ENCODE measurements at places on chromosomes 2 and 18.

DNA sequence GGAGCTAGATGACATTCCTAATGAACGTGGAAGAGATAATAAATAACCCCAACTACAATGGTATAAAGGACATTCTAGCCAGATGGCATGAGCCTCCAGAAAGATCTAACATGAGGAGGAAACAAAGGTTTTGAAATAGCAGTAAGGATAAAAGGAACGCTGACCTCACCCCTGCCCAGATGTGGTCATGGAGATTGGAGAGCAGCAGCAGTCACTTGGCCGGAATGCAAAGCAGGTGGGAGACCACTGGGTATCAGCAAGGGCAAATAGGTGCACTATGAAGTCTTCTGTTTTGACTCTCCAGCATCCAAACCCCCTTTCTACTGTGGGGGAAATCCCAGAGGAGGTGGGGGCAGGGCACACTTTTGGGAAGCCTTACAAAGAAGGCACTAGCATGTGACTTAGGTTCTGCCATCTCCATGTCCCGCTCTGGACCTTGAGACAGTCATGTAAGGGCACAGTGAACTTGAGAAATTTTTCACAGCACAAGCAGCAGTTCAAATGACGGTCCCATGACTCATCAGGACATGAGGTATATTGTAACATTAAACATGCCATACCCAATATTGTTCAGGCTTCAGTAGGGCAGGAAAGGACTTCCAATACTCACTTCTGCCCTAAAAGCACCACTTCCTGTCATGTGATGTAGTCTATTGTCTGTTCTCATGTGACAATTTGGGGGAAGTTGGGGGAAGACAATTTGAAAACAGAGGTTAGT lies 55.2 kb downstream of the METTL4 start:
- peak; percentile 73 for DNase-seq

DNA sequence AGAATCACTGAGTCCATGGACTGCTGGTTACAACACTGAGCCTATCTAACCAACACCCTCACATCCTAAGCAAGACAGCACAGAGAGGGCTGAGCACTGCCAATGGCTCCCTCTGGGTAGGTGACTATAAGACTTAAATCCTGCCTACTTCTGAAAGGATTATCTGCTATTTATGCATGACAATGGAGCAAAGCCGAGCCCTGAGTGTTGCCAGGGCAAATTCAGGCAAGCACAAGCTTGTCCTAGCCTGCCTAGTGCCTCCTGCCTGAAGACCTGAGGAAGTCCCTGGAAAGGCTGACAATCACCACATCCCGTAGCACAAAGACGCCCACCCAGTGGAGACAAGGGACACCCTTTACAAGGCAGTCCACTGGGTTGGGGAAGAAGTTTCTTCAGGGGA lies 129.7 kb downstream of the OSR1 start:
- peak; percentile 78 for DNase-seq

DNA sequence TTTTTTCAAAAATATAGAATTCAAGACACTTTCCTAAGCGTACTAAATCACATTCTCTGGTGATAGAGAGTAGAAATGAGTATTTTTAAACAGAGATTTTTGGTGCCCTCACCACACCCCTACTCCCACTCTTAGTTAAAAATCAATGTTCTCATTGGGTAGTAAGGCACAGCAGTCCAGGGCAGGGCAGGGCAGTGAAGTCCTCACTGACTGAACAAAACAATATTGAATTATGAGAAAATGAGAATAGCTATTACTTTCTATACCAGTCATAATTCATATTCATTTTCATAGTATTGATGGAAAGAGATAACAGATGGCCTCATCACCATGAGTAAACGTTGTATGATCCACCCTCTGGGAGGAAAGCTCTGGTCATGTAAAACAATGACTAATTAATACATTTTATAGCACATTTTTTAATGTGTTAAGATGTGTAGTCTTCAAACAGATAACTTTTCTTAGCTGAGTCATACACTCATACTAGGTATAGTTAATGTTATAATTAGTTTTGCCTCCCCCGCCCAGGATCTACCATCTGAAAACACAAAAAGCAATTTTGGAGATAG lies 686.1 kb downstream of the KCNJ3 start:
- no peak for DNase-seq

- DNase-seq = no peak
These were observed 26.8 kb downstream of the DGKD start for GRCh38 chr2:233380995-233381637.

DNA sequence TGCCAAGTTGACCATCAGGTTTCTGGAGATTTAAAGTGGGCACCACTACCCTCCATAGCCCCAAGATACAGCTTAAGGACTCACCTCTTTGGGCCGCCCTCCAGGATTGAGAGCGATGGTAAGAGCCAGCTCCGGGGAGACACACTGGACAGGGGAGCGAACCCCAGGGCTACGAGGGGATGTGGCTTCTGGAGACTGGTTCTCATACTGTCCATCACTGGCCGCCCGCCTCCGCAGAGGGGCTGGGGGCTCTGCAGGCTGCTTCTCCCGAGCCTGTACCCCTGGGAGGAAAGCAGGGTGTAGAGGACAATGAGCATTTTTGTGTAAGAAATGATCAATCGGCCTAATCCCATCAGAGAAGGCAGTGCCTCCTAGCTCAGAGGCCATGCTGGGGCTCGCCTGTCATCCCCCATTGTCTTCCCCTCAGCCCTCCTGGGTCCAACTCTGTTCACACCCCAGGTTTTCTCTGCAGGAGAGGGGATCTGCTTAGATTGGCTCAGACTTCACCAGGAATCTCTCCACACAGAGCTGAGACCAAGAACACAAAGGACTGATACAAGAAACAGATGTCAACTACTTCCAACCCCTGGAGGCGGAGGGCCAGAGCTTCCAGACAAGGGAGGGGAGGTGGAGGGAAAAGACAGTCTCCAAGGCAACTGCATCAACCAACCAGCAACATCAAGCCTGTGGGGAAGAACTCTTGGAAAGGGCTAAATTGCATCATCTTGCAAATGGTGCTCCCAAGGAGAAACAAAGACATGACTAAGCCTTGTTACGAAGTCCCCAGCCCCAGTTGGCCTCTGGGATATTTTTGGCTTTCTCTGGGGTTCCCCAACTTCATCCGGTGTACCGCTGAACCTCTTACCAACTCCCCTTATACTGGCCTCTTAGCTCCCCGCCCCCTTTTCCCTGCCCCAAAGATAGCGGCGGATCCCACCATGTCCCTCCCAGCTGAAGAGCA lies 166.6 kb downstream of the TNS1 start:
- DNase-seq = no peak

DNA sequence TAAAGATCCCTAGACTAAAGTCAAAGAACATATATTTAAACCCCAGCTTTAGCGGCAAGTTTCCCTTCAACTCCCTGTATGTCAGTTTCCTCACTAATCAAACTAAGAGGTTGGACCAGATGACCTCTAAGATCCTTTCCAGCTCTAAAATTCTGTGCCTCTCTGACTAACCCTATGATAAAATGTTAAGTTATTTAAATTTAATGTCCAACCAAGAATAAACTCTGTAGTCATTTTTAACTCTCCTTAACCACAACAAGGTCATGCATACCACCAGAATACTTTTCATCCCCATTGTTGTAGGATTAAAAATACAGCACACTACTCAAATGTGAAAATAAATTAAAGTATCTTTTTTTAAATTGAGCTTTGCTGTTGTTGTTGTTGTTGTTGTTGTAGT lies 5.2 kb upstream of the PDE1A start:
- DNase-seq = no peak

- no peak for DNase-seq
These were observed 125.4 kb downstream of the COMMD1 start for GRCh38 chr2:62030902-62031301.

DNA sequence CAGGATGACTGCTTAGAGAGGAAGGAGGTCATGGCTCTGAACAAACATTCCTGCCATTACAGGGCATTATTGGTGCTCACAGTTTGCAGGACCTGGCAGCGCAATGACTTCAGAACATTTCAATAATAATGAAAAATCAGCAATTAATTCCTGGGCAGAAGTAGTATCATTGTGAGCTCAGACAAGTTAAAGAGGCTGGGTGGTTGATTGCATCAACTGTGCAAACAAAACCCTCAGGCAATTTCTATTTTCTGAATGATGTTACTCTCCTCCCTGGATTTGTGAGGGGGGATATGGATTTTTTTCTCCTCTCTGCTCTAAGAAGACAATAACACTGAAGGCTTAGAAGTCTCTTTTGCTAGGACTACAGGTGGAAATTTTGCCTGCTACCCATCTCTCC lies 168.1 kb upstream of the TACR1 start:
- no peak for DNase-seq

- no peak for DNase-seq
These were observed 39.1 kb upstream of the FAM136A start for GRCh38 chr2:70340761-70341476.

DNA sequence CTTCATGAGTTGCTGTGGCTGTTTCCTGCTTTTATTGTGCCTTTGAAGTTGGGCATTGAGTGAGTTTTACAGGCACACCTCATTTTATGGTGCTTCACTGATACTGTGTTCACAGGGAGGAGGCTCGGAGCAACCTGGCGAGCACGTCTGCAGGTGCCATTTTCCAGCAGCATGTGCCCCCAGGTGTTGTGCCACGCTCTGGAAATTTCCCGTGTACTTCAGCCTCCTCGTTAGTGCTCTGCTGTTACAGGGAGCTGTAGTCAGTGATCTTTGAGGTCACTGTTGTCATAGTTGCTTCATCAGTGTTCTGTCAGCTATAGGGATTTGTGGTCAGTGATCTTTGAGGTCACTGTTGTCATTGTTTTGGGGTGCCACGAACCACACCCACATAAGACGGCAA lies 20.1 kb downstream of the CTDP1 start:
- no peak for DNase-seq

- no peak for DNase-seq
These were observed 6.0 kb upstream of the BMP10 start for GRCh38 chr2:68877079-68877772.

DNA sequence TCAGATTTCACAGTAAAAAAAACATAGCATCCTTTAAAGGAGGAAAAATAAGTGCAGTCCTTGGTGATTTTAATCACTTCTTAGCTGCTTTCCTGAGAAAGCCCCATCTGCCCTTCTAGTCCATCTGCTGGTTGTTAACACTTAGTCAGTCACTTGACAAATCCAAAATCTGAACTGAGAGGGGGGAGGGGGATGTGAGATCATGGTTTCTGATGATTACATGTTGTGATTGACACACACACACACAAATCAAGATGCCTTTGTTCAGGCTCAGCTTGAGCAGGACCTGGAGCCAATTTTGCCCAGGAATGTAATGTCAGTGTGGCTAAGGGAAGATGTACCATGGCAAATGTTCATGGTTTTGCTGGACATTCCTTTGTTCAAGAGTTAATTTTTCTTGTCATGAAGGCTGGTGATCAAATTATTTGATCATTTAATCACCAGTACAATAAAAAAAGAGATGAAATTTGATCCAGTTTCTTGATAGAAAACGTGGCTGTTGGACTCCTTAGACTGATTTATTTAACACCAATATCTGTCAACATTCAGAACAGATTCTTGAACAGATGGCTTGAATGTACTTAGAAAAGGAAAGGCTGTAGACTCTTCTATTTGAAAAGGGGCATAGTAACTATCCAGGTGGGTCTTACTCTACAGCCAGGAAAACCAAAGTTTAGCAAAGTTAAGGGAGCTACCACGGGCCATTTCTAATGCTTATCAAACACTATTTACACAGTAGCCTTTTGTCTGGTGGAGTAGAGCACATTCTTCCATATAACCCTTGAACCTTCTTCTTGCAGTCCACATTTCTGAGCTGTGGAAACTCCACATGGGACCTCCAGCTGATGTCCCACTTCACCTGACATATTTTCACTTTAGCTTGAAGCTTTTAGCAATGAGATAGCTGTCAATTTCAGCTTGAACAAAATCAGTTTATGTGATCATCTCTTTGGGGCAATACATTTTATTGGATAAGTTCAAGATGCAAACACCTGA lies 408.7 kb downstream of the PIK3C3 start:
- no peak for DNase-seq

DNA sequence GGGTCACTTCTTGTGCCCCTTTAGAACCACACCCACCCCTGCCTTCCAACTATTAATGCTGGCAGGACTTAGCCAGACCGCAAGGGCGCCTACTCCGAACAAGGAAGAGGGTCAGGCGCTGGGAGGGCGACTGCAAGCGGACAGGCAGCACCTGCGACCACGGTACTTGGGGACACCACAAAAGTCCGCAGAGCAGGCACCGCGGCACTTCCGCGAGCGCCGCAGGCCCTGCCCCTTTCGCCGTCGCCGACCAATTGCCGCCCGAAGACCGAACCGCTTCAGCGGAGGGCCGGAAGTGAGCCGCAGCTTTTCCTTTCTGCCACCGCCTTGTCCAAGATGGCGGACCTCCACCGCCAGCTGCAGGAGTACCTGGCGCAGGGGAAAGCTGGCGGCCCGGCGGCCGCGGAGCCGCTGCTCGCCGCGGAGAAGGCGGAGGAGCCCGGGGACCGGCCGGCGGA lies at the start of gene SFT2D3:
SFT2D3 (plus strand) TSS at position 305 of the 458 bp plus-strand sequence; CDS start at position 337, 32 bp downstream.
- peak; percentile 56 for DNase-seq

- no peak for DNase-seq
These were observed 320.7 kb downstream of the SLC8A1 start for GRCh38 chr2:40131081-40131704.

GRCh38 chr2:69615969-69616368 lies 27.6 kb downstream of the AAK1 start:
- DNase-seq = no peak

DNA sequence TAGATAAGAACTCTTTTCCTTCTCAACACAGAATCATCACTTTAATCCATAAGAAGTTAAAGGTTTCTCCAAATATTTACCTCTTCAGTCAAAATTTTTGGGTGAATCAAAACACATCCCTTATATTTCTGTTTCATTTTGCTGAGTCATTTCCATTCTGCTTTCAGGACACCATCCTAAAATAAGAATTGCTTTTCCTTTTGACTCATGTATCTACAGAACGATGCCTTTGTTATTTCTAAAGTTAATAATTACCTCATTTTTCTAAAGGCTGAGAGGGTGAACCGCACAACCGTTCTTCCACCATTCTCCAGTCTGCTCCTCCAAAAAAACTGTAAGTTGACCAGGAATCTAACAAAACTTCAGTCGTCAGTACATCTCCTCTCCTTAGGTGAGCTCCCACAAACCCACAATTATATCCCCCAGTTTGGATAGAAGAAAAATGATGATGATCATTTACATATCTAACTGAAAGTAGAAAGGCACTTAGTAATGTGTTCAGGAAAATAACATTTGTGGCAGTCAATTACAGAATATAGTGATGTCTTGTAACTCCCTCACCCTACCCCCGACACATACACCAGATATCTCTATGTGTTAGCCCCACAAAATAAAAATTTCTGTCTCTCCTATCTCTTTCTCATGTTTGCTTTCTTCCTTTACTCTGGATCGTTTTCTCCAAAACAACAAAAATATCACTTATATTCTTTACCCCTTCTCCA lies 162.5 kb downstream of the RAD51AP2 start:
- DNase-seq = no peak

GRCh38 chr2:38076152-38076709 lies 280 bp upstream of the CYP1B1 start:
- DNase-seq = no peak

- DNase-seq = no peak
These were observed 25.4 kb upstream of the ACADL start for GRCh38 chr2:210250622-210251021.

- DNase-seq = no peak
These were observed 409.8 kb downstream of the GPD2 start for GRCh38 chr2:156845806-156846558.

- no peak for DNase-seq
These were observed 474.0 kb downstream of the SOCS6 start for GRCh38 chr18:70762812-70763211.

GRCh38 chr2:177631680-177632079 lies 239.1 kb downstream of the AGPS start:
- no peak for DNase-seq

GRCh38 chr18:29156531-29156930 lies 979.6 kb upstream of the CDH2 start:
- DNase-seq = peak; percentile 90

Data from epithelial cell of prostate (primary cell).